ENCODE measurements at places on chromosomes 5 and 9.

GRCh38 chr9:113298924-113299770, 4.0 kb downstream of the RNF183 start:
- H3K36me3 ChIP-seq, result no peaks in the 10 kb centered on the region
- no peak for DNase-seq
- H3K27me3 ChIP-seq, result no peaks in the 10 kb centered on the region

DNA sequence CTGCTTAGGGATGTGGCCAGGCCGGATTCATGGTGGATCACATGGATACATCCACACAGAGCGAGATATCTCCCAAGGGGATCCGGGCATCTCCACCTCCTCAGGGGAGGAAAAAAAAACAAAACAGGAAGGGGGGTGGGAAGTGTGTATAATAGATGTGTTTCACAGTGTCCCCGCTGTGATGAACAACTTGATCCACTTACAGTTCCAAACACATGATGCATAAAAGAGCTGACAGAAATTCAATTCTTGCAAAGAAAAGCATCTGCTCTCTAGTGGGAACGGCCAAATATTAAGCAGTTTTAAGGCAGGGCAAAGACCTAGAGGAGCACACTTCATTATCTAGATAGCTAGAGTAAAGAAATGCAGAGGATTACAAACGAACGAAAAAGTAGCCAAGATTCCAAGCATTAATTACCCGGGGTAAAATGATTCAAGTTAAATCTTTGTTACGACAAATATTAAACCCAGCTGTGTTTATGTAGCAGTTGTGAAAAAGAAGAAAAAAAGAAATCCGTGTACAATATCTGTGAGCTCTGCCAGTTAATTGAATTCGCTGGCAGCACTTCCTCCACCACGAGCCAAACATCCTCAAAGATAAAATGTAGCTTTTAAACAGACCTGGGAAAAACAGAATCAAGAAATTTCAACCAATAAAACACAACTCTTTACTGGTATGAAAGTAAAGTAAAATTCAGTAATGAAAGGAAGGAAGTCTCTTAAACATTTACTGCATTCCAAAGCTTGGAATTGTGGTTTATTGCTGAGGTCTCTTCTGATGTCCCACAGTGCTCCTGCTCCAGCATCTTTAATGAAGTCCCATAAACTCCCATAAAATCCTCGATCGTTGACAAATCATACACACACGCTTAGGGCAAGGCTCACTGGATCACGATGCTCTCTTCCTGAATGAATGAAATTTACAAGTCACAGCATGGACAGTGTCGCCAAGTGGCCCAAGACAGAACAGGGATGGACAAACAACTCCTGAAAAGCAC, 213.0 kb downstream of the CRB2 start:
- no peak for DNase-seq
- no peaks in the 10 kb centered on the region for H3K27me3 ChIP-seq
- no peaks in the 10 kb centered on the region for H3K36me3 ChIP-seq
- no peak overlapping the region for H3K4me3 ChIP-seq

DNA sequence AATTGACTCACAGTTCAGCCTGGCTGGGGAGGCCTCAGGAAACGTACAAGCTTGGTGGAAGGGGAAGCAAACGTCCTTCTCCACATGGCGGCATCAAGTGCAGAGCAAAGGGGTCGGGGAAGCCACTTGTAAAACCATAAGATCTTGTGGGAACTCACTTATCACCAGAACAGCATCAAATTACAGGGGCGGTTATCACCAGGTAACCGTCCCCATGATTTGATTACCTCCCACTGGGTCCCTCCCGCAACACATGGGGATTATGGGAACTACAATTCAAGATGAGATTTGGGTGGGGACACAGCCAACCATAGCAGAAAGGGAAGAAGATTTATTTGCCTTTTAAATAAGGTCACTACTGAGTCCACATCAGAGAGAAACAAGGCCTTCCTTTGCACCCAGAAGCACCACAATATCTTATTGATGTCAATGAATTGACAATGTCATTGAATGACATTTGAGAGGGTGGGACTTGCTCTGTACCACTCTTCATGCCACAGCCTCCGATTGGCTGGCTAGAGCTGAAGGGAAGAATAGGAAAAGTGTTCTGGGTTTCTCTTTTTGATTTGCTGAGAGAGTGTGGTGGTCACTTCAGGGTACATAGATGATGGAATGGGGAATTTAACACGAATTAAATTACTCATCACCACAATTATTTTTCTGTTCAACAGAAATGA, 11.0 kb downstream of the SKP2 start:
- no peak overlapping the region for H3K4me3 ChIP-seq
- no peak for DNase-seq
- no peak overlapping the region for H3K27ac ChIP-seq
- H3K4me1 ChIP-seq, result no peaks in the 10 kb centered on the region

DNA sequence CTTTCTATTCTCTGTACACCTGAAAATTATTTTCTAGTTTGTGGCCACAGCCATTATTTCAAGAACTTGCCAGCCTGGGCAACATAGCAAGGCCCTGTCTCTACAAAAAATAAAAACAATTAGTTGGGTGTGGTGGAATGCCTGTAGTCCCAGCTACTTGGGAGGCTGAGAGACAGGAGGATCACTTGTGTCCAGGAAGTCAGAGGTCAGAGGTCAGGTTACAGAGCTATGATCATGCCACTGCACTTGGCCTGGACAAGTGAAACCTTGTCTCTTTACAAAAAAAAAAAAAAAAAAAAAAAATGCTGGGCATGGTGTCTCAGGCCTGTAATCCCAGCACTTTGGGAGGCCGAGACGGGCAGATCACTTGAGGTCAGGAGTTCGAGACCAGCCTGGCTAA, 58.3 kb downstream of the HMGCR start:
- H3K27me3 ChIP-seq, result no peaks in the 10 kb centered on the region
- no peaks in the 10 kb centered on the region for H3K4me1 ChIP-seq
- H3K27ac ChIP-seq, result no peak overlapping the region

DNA sequence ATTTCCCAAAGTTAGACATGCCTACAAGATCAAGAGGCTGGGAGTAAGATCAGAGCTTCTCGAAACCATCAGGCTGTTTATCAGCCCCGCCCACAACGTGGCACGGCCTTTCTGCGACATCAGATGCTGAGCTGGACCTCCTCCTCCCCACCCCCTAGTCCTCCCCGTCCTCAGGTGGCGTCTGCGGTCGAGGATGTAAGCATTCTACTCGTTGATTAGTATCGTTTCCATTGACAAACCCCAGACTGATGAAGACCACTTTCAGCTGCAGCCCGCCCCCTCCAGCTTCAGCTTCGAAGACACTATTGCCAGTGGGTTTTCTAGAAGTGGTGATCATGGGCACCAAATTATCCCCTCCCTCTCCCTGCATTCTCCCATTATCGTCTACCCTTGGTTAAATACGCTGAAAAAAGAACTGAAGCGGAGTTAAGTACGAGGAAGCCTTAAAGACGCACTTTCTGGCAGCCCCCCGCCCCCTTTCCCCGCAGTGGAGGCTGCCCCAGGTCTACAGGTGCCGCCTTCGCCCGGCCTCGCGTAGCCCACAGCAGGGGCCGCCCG, 1.1 kb downstream of the PPIC start:
- H3K4me1 ChIP-seq, result no peaks in the 10 kb centered on the region
- H3K4me3 ChIP-seq, result peak overlapping the region; percentile 92
- peak overlapping the region; percentile 3 for H3K27ac ChIP-seq
- no peaks in the 10 kb centered on the region for H3K27me3 ChIP-seq

DNA sequence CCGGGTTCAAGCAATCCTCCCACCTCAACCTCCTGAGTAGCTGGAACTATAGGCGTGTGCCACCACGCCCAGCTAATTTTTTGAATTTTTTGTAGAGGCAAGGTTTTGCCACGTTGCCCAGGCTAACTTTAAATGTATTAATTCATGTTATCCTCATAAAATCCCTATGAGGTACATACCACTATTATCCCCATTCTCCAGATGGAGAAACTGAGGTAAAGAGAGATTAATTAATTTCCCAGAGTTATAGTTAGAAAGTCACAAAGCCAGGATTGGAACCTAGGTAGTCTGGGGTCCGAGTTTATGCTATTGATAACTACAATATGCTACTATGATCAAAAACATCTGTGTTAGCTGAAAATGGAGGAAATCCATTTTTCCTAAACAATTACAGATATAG, 31.9 kb upstream of the GOLPH3 start:
- no peak overlapping the region for H3K27ac ChIP-seq
- H3K4me3 ChIP-seq, result no peak overlapping the region
- no peak for DNase-seq
- H3K36me3 ChIP-seq, result no peaks in the 10 kb centered on the region

DNA sequence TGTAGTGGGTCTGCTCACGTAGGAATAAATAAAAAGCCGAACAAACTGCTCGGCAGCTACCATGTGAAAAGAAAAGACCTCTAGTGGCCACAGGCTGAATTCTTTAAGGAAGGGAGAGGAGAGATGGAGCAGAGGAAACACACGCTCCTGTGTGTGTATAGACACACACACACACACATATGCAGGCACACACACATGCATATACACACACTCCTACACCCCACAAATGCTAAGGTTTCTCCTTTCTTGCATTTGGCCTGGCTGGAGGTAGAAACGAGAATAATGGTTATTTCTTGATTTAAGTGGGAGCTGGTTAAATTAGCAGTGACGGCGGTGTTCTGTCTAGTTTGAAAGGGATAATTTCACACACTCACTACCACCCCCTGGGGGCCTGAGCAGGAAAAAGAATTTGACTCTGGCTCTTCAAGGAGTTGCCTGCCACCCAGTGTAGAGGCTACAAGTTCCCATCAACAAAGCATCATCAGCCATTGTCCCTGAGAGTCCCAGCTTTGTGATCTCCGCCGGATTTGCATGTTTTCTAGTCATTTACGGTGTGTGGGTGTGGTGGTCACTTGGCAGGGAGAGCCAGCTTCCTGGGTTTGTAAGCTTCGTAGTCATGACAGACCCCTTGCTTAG, at the start of gene INSYN2B:
TSS of gene INSYN2B (minus strand) at position 78 of the 636 bp plus-strand sequence. CDS start 96,597 bp downstream, outside the sequence.
- H3K36me3 ChIP-seq, result no peaks in the 10 kb centered on the region
- H3K4me3 ChIP-seq, result no peak within 1 kb of the TSS
- no peaks in the 10 kb centered on the region for H3K4me1 ChIP-seq
- H3K27me3 ChIP-seq, result no peaks in the 10 kb centered on the region
- no peak within 1 kb of the TSS for H3K27ac ChIP-seq

DNA sequence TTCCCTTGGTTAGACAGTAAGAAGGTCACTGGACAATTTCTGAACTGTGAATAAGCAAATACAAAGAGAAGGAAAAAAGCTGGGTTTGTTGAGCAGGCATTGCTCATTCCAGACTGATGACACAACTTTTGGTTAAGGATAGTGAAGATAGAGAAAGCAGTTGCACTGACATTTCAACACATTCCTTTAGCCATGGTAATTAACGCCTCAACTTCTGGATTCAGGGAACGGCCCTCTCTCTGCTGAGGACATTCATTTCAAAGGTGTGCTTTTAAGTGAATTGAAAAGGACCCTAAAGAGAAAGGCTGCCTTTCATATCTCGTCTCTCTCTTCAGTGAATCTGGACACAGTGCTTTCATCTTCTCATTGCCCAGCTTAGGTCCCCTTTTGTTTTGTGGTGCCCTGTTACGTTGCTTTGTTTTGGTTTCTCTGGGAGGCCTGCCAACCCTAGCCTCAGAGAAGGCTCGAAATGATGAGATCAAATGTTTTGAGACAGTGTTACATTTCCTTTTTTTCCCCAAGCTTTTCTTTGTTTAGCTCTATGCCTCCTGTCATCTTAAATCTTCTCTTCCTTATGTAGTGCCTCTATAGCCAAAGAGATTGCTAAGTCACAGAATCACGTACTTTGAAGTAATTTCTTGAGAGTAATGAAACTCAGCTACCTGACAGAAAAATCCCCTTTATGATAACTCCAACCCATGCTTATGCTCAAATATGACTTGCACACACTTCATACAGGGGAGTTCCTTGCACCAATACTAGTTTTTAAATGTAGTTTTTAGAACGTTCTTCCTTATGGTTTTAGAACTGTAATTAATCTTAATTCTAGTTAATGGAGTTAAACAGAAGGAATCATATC, 94.4 kb upstream of the IFNE start:
- DNase-seq, result no peak
- no peaks in the 10 kb centered on the region for H3K27me3 ChIP-seq
- H3K4me3 ChIP-seq, result no peak overlapping the region
- H3K27ac ChIP-seq, result no peak overlapping the region

DNA sequence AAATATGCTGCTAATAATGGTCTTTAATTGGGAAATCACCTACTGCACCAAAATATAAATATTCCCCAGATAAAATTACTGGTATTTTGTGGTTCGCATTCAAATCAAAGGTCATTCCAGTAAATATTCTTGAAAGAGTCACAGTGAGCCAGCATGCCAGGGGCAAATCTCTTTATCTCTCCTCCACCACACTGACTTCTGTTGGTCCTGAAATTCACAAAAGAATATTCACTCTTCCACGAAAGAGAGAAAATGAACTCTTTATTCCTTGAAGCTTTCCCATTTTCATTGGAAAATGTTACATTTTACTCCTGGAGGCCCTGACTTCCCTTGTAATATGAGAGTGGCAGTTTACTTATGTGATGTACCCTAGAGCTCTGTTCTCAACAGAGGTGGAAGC, 39.7 kb downstream of the ZNF366 start:
- H3K4me3 ChIP-seq, result no peak overlapping the region
- no peaks in the 10 kb centered on the region for H3K36me3 ChIP-seq
- no peak overlapping the region for H3K27ac ChIP-seq
- no peaks in the 10 kb centered on the region for H3K4me1 ChIP-seq
- DNase-seq, result no peak

DNA sequence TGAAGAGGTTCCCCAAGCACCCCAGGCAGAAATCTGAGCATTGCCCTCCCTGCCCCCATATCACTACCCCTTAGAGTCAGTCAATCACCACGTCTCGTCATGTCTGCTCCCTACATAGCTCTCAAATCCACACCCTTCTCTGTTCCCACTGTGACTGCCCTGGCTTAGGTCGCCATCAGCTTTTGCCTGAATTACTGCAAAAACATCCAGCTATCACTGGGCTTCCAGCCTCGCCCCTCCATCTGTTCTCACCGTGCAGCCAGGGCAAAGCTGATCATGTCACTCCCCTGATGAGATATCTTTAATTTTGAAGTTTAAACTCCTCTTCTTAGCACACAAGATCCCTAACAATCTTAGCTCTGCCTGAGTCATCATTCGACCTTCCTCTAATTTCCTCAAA, 89.6 kb upstream of the TBC1D2 start:
- no peaks in the 10 kb centered on the region for H3K27me3 ChIP-seq
- H3K36me3 ChIP-seq, result no peaks in the 10 kb centered on the region
- H3K4me3 ChIP-seq, result no peak overlapping the region
- H3K27ac ChIP-seq, result no peak overlapping the region
- H3K4me1 ChIP-seq, result no peaks in the 10 kb centered on the region
- DNase-seq, result no peak

- DNase-seq, result no peak
- no peak overlapping the region for H3K4me3 ChIP-seq
- no peaks in the 10 kb centered on the region for H3K27me3 ChIP-seq
Measured at GRCh38 chr9:137236936-137237421, 4.1 kb upstream of the TUBB4B start.

GRCh38 chr5:170882345-170882744, 20.5 kb downstream of the RANBP17 start:
- H3K27ac ChIP-seq, result no peak overlapping the region
- H3K4me1 ChIP-seq, result no peaks in the 10 kb centered on the region
- DNase-seq, result no peak
- H3K36me3 ChIP-seq, result no peaks in the 10 kb centered on the region
- no peaks in the 10 kb centered on the region for H3K27me3 ChIP-seq
- H3K4me3 ChIP-seq, result no peak overlapping the region
